ENCODE measurements at places on chromosomes 13 and 19.
A peak's percentile ranks its signal among the peaks of the same experiment; 100 is the strongest.

DNA sequence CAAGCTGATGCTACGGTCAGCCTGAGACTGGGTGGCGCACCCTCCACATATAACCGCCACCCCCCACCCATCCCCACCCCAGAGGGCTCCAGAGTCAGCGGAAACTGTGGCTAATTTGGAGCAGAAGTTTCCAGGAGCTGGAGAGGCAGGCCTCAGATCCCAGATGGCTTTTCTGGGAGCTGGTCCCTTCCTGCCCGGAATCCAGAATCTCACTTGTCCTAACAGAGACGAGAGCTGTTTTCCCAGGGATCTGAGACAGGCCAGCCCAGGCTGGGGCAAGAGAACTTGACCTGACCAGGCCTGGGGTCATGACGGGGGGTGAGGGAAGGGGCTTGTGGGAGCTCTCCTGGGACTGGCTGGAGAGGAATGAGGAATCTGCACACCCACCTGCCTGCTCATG lies 6.5 kb downstream of the EPHX3 start:
- DNase-seq = no peak

DNA sequence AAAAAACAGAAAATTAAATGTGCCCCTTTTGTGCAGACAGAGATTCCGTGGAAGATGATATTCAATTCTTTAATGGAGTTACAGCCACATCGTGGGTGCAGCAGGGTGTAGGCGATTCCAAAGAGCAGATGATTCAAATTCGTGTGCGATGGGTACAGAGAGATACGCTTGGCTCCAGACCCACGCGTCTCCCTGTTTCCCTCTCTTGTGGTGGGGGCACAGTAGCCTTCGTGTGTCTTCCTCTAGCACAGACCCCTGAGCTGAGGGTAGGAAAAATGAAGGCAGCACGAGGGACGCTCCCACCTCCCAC lies 4.8 kb downstream of the TSPAN16 start:
- no peak for DNase-seq

DNA sequence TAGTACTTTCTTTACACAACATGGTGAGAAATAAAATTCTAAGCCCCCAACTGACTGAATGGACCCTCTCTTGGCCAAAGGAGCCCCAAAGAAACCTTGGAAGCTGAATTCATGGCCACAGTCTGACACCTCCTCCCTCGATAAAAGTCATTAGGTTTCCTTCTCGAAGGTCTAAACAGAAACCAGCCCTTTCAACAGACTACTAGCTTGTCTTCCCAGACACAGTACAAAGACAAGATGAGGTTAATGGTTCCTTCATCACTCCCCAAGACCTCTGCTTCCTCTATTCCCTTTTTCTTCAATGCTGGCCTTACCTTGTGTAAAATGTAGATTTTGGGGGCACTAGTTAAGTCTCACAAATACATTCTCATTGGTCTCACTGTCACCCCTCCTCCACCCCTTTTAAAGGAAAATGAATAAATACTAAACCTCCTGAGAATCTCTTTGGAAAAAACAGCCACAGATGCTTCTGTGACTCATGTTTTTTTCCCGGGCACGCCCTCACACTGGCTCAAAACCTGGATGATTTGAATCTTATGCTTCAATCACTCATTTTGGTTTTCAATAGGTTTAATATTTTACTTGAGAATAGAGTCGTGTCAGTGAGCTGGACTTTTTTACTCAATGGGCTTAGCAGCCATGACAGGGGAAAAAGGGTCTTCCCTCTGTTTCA lies 65.8 kb upstream of the MED4 start:
- peak; percentile 47 for DNase-seq

GRCh38 chr19:17160908-17161307 lies 54.2 kb upstream of the USE1 start:
- no peak for DNase-seq

DNA sequence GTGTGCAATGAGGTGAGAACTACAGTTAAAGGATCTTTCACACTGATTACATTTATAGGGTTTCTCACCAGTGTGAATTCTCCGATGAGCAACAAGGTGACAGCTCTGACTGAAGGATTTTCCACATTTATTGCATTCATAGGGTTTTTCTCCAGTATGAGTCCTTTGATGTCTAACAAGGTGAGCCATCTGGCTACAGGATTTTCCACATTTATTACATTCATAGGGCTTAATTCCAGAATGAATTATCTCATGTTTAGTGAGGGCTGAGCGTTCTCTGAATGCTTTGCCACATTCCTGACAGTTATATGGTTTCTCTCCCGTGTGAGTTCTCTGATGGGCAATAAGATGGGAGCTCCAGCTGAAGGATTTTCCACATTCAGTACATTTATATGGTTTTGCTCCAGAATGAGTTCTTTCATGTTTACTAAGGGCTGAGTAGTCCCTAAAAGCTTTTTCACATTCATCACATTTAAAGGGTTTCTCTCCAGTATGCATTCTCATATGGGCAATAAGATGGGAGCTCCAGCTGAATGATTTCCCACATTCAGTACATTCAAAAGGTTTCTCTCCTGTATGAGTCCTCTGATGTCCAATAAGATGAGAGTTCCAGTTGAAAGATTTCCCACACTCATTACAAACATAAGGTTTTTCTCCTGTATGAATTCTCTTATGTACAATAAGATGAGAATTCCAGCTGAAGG lies 4.4 kb upstream of the C19orf18 start:
- no peak for DNase-seq

GRCh38 chr19:56699552-56699951 lies 28.0 kb upstream of the ZNF835 start:
- DNase-seq = no peak

- DNase-seq = no peak
Measured at GRCh38 chr13:109983447-109983846, 197.1 kb upstream of the IRS2 start.

- DNase-seq = no peak
Measured at GRCh38 chr19:40300668-40301067, 15.5 kb upstream of the AKT2 start.

DNA sequence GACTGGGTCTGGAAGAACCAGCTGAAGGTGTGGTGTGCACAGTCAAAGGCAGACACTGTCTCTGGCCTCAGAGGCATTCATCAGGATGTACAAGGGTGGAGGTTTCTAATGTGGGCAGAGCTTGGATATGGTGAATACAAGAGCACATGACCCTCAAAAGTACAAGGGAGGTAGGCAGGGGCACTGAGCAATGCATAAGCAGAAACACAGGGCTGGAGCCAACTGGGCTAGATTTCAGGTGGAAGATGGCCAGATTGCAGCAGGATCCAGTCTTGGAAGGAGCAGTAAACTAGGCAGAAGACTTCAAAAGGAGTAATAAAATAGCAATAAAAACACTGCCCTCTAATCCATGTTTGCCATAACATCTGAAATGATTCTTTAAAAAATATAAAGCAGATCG lies 417.1 kb downstream of the OLFM4 start:
- DNase-seq = no peak

DNA sequence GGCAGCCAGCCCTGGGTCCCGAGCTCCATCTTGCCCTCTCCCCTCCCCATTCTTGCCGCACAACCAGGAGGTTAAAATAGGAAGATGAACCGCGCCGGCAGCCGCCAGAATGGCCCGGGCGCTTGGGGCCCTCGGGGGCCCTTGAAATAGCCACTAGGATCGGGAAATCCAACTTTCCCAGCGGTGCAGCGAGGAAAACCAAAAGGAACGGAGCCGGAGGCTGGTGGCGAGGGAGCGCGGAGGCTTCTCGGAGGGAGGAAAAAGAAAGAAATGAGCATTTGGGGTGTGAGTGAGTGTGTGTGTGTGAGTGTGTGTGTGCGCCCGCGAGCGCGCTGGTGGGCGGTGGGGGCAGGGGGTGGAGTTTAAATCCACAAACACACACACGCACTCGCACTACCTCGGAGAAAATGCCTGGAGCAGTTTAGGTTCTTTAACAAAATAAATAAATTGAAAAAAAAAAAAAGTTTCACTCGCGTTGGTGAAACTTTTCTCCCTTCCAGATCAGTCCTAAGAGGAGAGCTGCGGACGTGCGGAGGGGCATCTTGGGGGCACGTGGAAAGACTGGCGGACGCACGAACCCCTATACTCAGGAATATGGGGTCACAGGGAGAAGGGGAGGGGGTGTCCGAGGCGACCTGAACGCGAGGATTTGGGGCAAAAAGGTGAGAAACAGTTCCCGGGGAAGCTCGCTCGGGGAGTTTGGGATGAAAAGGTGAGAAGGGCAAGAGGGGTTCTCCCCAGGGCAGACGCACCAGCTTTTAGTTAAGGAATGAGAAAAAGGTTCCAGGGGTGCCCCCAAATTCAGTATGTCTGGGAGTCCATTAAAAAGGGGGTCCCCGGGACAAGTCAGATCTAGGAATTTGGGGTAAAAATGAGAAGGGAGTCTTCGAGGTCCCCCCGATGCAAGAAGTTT lies 1.3 kb downstream of the RFX2 start:
- peak; percentile 65 for DNase-seq

DNA sequence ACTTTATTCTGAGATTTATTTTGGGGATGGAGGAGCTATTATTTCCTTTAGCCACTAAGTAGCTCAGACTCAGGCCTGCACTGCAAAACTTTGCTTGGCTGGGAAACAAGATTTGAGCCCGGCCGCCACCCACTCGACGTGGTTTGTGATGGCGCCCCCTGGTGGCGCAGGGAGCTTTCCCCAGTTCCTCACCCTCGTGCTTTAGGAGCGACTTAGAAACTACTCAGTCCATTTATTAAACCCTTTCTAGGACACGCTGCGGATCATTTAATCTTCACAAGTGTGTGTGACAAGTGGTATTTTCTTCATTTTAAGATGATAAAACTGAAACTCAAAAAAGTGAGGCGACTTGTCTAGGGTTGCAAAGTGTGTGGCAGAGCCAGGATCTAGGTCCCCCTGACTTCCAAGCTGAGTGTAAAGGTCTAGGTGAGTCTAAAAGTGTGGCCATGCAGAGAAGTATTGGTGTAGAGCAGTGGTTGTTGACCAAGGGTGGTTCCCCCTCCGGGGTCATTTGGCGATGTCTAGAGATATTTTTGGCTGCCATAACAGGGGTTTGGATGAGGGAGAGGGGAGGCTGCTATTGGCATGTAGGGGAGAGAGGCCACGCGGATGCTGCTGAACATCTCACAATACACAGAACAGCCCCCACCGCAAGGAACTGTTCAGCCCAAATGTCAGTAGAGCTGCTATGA lies 2.2 kb downstream of the CXCL17 start:
- peak; percentile 85 for DNase-seq

GRCh38 chr13:37277435-37278144 lies 172.1 kb upstream of the CSNK1A1L start:
- DNase-seq = no peak

DNA sequence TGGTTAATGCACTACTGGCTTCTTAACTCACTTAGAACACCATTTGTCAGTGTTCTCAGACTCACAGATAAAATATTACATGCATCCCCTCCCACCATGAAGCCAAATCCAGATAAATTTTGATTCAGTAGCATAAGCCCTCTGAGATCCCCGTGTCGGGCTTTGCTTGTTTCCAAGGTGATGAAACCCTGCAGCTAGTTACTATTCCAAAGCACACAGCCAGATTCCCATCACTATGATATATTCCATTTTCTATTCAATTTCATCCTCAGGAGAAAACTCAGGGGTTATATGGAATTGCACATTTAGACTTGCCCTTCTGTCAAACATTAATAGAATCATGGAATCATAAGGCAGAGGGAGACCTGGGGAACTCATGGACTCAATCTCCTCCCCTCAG lies 9.4 kb upstream of the FAM124A start:
- no peak for DNase-seq

DNA sequence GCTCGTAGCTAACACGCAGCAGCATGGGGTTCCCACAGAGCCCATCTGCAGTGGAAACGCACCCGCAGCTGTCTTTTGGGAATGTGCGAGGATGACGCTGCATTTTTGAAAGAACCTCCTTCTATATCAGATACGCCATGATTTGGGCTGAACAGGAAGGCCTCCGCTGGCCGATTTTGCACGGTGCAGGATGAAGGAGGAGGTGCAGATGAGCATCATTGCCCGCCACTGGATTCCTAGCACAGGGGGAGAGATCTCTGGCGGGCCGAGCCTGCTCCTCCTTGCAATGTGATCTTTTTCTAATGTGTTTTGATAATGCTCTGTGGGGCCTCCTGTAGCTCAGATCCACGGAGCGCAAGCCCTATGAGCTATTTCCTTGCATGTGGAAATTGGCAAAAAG lies 55.5 kb downstream of the EFNB2 start:
- DNase-seq = no peak

GRCh38 chr13:99310382-99311031 lies 3.3 kb upstream of the GPR183 start:
- no peak for DNase-seq

GRCh38 chr13:36848199-36848982 lies 29.4 kb downstream of the RFXAP start:
- DNase-seq = no peak

DNA sequence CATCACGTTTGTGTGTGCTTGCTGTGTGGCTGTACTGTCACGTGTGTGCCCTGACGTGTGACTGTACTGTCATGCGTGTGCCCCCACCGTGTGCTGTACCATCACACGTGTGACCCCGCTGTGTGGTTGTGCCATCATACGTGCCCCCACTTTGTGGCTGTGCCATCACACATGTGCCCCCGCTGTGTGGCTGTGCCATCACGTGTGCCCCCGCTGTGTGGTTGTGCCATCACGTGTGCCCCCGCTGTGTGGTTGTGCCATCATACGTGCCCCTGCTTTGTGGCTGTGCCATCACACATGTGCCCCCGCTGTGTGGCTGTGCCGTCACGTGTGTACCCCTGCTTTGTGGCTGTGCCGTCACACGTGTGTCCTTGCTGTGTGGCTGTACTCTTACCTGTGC lies 25.7 kb downstream of the TFDP1 start:
- DNase-seq = no peak

GRCh38 chr19:8589177-8589714 lies 12.0 kb upstream of the MYO1F start:
- no peak for DNase-seq

DNA sequence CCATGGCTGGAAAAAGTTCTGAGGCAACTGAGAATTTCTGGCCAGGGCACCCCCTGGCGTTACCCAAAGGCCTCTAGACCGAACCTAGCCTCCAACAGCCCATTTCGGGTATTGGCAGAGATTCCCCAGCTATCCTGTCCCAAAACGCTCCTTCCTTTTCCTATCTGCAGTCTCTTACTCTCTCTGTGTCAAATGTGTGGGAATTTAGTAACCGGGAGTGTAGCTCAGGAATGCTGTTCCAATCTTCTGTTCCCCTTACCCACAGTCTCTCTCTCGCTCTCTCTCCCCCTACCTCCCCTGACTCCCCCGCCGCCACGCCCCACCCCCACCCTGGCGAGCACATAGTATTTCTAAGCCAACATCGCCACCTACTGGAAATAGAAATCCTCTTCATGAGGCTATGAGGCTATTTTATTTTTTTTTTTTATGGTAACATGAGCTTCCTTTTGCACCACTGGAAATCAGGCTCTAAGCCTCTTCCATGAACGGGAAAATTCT lies 27.0 kb downstream of the OXGR1 start:
- no peak for DNase-seq

DNA sequence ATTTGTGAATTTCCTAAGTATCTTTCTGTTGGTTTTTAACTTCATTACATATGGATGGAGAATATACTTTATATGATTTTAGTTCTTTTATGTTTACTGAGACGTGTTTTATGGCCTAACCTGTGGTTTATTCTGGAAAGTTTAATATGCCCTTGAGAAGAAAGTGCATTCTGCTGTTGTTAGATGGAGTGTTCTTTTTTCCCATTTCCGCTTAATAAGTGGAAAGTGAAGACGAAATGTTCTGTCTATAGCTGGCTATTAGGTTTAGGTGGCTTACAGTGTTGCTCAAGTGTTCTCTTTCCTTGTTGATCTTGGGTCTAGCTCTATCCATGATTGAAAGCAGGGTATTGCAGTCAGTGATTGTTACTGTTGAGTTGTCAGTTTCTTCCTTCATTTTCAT lies 17.2 kb upstream of the TIMM50 start:
- DNase-seq = no peak
